ENCODE measurements at places on chromosomes 7 and 10. TPM values are rescaled to one million over a fixed set of nuclear protein-coding genes. Genes with fewer than 3 reads are reported as not detected.

The HOGA1 gene
- total RNA-seq, result 0.40 TPM

DNA sequence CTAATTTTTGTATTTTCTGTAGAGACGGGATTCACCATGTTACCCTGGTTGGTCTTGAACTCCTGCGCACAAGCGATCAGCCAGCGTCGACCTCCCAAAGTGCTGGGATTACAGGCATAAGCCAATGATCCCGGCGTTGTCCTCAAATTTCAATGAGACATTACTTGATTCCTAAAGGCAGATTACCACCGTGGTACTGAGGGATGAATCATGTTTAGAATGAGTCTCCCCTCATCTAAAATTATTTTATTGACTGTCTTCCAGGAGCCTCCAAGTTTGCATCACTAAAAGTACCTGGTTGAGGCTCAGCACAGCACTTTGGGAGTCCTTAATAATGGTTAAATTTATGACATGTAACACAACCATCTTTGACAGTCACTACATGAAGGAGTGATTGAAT, 142.2 kb upstream of the AKR1E2 start:
- DNase-seq, result no peak

GRCh38 chr10:5496261-5497250, 2.8 kb downstream of the CALML5 start:
- no peak for DNase-seq

GRCh38 chr10:18689498-18689897, 30.3 kb downstream of the ARL5B start:
- no peak for DNase-seq

DNA sequence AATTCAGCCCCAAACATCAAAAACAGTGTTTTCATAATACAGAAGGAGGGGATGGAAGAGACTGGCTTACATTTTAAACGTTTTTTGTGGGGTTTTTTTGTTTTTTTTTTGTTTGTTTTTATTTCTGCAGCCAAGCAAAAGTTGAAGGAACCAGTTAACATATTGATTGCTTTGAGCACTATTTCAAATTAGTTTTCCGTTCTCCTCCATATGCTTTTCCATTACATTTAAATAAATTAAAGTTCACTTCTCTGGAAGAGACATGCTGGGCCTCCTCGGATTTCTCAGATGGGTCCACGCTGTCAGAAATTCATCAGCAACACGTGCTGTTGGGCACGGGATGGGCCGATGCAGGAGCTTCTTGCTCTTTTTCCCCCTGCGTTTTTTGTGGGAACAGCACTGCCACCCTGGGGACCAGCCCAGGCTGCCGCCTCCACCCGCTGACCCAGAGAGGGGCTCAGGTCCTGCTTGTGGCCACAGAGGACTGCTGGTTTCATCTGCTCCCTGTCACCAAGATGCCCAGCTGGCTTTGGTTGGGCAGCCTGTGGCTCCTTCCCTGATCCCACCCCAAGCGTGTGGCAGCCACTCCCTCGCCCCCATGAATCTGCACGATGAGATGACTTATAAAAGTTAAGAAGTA, 67.7 kb upstream of the CHST15 start:
- peak; percentile 30 for DNase-seq

- no peak for DNase-seq
Observed at GRCh38 chr7:90424720-90425119, 21.5 kb downstream of the CLDN12 start.

DNA sequence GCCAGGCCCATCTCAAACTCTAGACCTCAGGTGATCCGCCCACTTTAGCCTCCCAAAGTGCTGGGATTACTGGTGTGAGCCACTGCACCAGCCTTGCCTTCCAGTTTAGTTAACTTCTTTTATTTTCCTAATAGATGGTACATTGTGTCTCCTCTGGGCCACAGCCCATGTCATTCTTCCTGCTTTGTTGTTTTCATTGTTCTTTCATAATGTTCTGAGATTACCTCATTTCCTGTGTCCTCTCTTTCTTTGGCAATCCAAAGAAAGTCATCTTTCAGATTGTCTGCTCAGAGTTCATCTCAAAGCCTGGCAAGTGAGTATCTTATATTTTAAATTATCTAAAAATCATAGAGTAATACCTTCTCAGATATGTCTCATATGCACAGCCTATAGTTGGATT, at the start of gene OLAH:
OLAH (plus strand) TSS at position 270 of the 400 bp plus-strand sequence. CDS start 3,346 bp downstream, outside the sequence.
- DNase-seq, result no peak

DNA sequence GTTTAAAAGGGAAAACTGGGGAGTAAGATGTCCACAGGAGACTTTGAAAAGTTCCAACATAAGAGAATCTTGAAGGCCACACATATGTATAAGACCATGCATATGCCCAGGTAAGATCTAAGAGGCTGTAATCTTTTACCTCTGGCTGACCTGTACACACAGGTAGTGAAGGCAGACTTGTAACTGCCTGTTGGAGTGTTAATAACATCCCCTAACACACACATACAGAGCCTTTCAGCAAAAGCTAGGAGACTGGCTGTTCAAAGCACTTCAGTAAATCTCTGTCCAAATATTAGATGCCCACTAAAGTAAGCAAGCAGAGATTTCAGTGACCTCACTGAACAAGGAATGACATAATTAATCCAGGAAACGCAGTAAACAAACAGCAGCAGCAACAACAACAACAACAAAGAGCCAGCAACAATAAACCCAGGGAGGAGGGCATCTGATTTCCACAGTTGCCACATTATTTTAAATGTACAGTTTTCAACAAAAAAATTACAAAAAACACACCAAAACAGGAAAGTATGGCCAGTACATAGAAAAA, 15.0 kb downstream of the CYP51A1 start:
- no peak for DNase-seq

Measured in Peyer's patch (tissue), 4 donors.